ENCODE measurements at places on chromosomes 2 and 18.

DNA sequence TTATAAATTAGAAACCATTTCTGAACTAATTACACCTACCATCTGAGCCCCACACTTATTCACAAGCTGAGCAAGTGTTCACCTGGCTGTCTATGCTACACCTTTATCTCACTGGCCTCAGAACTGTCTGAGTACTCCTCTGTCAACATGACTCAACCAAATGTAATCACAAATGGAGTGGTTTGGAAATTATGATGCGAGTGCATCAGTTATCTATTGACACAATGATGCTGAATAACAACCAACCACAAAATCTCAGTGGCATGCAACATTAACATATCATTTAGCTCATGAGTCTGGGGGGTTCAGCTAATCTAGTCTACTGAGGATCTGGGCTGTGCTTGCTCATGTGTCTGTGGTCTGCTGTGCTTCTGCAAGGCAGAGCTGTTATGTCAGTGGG, 184.2 kb upstream of the NXPH2 start:
- H3K27ac ChIP-seq: no peak overlapping the region
- no peak overlapping the region for H3K4me3 ChIP-seq
- DNase-seq: no peak

- H3K27ac ChIP-seq: no peak overlapping the region
- H3K27me3 ChIP-seq: no peaks in the 10 kb centered on the region
- H3K4me3 ChIP-seq: no peak overlapping the region
- H3K36me3 ChIP-seq: no peaks in the 10 kb centered on the region
- H3K4me1 ChIP-seq: no peaks in the 10 kb centered on the region
- DNase-seq: no peak
Measured at GRCh38 chr2:234172532-234172931, 122.0 kb downstream of the SPP2 start.

GRCh38 chr18:59385191-59385590, 26.1 kb upstream of the LMAN1 start:
- peaks cover 8% of the 10 kb centered on the region for H3K27me3 ChIP-seq
- no peak overlapping the region for H3K27ac ChIP-seq
- peaks cover 10% of the 10 kb centered on the region for H3K4me1 ChIP-seq
- H3K36me3 ChIP-seq: no peaks in the 10 kb centered on the region
- no peak overlapping the region for H3K4me3 ChIP-seq

- H3K27me3 ChIP-seq: no peaks in the 10 kb centered on the region
- no peak for DNase-seq
- no peaks in the 10 kb centered on the region for H3K4me1 ChIP-seq
- no peak overlapping the region for H3K27ac ChIP-seq
- peaks cover 15% of the 10 kb centered on the region for H3K36me3 ChIP-seq
Measured at GRCh38 chr2:134435505-134435904, 181.6 kb downstream of the MGAT5 start.

- DNase-seq: no peak
- H3K27me3 ChIP-seq: no peaks in the 10 kb centered on the region
- H3K4me3 ChIP-seq: no peak overlapping the region
- no peak overlapping the region for H3K27ac ChIP-seq
- H3K4me1 ChIP-seq: peaks cover 14% of the 10 kb centered on the region
- H3K36me3 ChIP-seq: no peaks in the 10 kb centered on the region
Measured at GRCh38 chr2:204842661-204843485, 297.6 kb downstream of the PARD3B start.

DNA sequence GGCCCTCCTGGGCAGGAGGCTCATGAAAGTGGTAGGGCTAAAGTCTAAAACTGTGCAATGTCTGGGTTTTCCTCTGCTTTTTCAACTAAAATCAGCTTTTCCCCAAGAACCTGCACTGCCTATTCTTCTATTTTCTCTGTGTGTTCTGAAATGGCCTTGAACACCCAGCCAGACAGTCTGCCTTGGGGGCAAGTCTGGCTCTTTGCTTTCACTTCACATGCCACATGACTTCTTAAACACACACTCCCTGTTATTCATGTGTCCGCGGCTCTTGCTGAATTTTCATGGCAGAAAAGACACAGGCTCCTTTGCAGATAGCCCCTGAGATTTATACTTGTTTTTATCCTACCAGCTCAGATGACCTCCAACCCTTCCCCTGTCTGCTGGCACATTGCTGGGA, 10.6 kb upstream of the RPIA start:
- DNase-seq: no peak
- no peak overlapping the region for H3K4me3 ChIP-seq
- H3K27me3 ChIP-seq: no peaks in the 10 kb centered on the region
- peaks cover 3% of the 10 kb centered on the region for H3K4me1 ChIP-seq
- H3K36me3 ChIP-seq: peaks cover 22% of the 10 kb centered on the region

DNA sequence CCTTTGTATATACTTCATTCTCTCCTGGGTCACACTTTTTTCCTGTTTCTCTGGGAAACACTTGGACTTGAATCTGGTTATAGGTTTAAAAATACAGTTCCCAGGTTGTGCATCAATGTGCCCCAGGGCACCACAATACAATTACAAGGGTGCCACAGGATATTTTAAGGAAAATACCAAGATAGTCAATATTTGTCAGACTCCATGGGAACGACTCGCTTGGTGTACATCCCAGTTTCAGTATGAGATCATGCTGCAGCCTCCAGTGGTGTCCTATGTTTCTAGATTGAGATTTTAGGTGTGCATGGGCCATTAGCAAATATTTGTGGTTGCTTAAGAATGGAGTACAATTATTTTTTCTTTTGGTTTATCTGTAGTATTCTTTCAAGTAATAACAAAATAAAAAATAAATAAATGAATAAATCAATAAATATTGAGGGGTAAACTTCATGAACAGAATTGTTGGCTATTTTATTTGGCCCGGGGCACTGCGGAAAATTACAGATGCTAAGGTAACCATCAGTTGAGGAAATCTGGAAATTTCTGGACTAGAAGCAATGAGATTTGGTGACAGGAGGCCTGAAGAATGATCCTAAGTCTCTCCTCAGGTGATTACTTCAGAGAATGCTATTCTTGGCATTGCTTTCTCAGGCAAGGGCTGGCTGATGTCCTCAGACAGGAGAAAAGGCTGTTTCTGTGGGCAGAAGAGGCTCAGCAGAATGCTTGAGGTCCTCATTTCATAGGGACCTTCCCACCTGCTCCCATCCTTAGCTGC, 649.3 kb upstream of the SOX11 start:
- no peaks in the 10 kb centered on the region for H3K4me1 ChIP-seq
- DNase-seq: no peak
- no peaks in the 10 kb centered on the region for H3K27me3 ChIP-seq

DNA sequence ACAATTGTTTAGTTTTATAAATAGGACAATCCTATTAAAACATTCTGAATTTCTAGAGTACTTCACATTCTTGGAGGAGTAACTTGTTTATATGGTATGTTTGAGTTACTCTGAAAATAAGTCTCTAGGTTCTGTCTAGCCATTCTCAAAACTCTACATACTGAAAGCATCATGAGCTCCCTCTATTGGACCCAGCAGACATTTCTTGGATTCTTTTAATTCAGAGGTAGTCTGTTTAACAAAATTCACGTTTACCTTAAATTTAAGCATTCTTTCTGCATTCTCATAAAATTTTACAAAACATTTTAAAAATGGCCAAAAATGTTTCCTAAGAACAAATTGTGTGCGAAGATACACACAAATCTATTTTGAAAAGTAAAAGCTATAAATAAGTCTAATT, 15.3 kb downstream of the SP9 start:
- peaks cover 20% of the 10 kb centered on the region for H3K36me3 ChIP-seq
- DNase-seq: no peak
- H3K4me1 ChIP-seq: peaks cover 2% of the 10 kb centered on the region
- no peak overlapping the region for H3K4me3 ChIP-seq
- peaks cover 6% of the 10 kb centered on the region for H3K27me3 ChIP-seq

GRCh38 chr18:26617151-26617554, 68.8 kb upstream of the KCTD1 start:
- H3K4me3 ChIP-seq: no peak overlapping the region
- H3K27ac ChIP-seq: no peak overlapping the region
- DNase-seq: no peak
- no peaks in the 10 kb centered on the region for H3K4me1 ChIP-seq
- H3K27me3 ChIP-seq: peaks cover 3% of the 10 kb centered on the region

GRCh38 chr2:229780856-229781773, 66.8 kb upstream of the DNER start:
- H3K27me3 ChIP-seq: no peaks in the 10 kb centered on the region
- peaks cover 12% of the 10 kb centered on the region for H3K4me1 ChIP-seq

DNA sequence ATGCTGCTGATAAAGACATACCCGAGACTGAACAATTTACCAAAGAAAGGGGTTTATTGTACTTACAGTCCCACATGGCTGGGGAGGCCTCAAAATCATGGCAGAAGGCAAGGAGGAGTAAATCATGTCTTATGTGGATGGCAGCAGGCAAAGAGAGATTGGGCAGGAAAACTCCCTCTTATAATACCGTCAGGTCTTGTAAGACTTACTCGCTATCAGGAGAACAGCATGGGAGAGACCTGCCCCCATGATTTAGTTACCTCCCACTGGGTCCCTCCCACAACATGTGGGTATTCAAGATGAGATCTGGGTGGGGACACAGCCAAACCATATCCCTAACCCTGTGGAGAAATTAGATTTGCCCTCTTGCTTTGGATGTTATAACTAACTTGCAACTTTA, 1068.0 kb upstream of the ZEB2 start:
- no peaks in the 10 kb centered on the region for H3K36me3 ChIP-seq
- H3K27ac ChIP-seq: no peak overlapping the region
- no peaks in the 10 kb centered on the region for H3K4me1 ChIP-seq

GRCh38 chr2:70089220-70089982, 2.1 kb downstream of the PCBP1 start:
- peaks cover 4% of the 10 kb centered on the region for H3K27me3 ChIP-seq
- peaks cover 43% of the 10 kb centered on the region for H3K36me3 ChIP-seq
- peak; percentile 57 for DNase-seq
- H3K4me3 ChIP-seq: peak overlapping the region; percentile 99

- DNase-seq: no peak
- H3K27ac ChIP-seq: no peak overlapping the region
- H3K4me1 ChIP-seq: no peaks in the 10 kb centered on the region
- no peaks in the 10 kb centered on the region for H3K36me3 ChIP-seq
Measured at GRCh38 chr2:50448556-50448955, 583.4 kb downstream of the NRXN1 start.

- H3K36me3 ChIP-seq: no peaks in the 10 kb centered on the region
- no peak overlapping the region for H3K27ac ChIP-seq
- no peak overlapping the region for H3K4me3 ChIP-seq
- H3K4me1 ChIP-seq: no peaks in the 10 kb centered on the region
- no peaks in the 10 kb centered on the region for H3K27me3 ChIP-seq
- no peak for DNase-seq
Measured at GRCh38 chr18:37334631-37335408, 230.8 kb downstream of the CELF4 start.

DNA sequence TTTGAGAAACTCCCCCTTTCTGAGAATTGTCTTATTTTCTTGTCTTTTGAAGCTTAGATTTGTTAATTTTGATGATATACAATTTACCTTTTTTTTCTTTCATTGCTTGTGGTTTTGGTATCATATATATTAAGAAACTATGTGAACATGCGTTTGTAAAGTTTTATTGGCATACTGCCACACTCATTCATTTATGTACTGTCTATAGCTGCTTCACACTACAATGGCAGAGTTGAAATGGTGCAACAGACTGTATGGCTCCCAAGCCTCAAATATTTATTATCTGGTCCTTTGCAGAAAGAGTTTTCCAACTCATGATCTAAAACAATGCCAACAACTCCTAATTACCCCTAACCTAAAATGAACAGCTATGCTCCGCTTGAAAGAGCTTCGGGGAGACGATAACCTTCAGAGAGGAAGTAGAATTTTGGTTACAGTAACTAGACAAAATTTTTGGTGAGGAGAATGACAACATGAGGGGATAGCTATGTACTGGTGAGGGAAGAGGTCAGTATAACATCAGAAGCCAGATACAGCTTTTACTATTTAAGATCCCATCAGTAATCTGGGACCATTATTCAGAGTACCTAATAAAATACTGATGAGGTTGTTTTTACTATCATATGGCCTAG, 16.1 kb downstream of the PPP3R1 start:
- H3K27me3 ChIP-seq: no peaks in the 10 kb centered on the region
- no peak for DNase-seq
- no peak overlapping the region for H3K4me3 ChIP-seq
- H3K4me1 ChIP-seq: peaks cover 90% of the 10 kb centered on the region
- peak overlapping the region; percentile 67 for H3K27ac ChIP-seq
- H3K36me3 ChIP-seq: peaks cover 20% of the 10 kb centered on the region

DNA sequence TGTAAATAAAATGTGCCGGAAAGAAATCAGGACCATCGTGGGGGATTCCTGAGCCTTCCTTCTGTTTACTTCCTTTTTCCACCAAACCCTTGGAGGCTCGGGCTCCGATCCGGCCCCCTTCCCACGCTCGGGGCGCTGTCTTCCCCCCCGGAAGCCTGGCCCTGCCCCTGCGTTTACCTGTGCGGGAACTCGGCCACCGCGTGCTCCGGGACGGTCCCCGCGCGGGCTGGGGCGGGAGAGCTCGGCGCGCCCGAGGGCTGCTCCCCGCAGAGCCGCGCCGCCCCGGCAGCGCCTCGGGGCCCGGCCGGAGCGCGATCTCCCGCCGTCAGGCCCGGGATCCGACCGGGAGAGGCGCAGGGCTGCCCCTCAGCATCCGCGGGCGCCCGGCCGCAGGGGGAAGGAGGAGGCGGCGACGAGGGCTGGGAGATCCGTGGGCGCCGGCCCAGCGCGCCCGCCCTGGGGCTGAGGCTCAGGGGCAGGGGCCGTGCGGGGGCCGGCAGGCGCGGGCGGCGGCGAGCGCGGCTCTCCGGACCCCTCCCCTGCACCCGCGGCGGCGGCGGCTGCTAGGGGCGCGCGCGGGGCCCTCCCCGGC, 435 bp downstream of the ADCY3 start:
- DNase-seq: peak; percentile 49
- peak overlapping the region; percentile 94 for H3K4me3 ChIP-seq
- H3K27ac ChIP-seq: peak overlapping the region; percentile 92
- peaks cover 39% of the 10 kb centered on the region for H3K4me1 ChIP-seq

DNA sequence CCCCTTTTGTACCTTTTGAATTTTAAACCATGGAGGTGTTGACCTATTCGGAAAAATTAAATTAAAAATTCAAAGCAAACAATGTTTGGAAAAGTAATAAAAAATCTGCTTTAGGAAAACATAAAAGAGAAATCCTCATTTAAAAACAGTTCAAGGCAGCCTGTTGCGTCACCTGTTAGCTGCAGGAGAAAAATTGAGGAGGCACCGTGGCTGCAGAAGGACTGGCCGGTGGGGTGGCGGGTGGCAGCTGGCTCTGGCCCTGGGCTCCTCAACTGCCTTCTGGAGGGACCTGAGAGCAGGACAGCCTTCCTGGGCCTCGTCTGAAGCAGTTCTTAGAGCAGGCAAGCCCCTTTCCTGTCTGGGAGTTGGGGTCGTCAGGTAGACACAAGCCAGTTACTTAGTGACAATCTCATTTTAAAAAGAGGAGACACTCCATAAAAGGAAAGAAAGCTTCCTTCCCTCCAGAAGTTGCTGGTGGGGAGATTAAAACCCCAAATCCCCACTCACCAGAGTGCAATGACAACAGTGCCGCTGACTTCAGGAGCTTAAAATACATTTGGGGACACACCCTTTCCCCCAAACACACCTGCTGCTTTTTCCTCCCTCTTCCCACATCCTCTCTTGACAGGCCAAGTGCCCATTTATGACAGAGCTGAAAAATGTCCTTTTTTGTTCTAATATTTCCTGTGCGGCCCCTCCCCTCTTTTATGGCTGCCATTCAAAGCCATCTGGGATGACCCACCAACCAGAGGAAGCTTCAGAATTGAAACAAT, 9.7 kb downstream of the ZBTB7C start:
- H3K27me3 ChIP-seq: peaks cover 43% of the 10 kb centered on the region
- H3K4me3 ChIP-seq: no peak overlapping the region
- H3K27ac ChIP-seq: no peak overlapping the region
- no peaks in the 10 kb centered on the region for H3K4me1 ChIP-seq

GRCh38 chr2:177593402-177593801, 200.8 kb downstream of the AGPS start:
- no peaks in the 10 kb centered on the region for H3K36me3 ChIP-seq
- H3K27ac ChIP-seq: no peak overlapping the region
- no peak for DNase-seq
